Left lobe of liver (tissue), 2 donors: ENCODE measurements at places on chromosomes 13 and 19. TPM values are rescaled to one million over a fixed set of nuclear protein-coding genes. Genes with fewer than 3 reads are reported as not detected.

NLRP7 gene
- total RNA-seq: not detected

DNA sequence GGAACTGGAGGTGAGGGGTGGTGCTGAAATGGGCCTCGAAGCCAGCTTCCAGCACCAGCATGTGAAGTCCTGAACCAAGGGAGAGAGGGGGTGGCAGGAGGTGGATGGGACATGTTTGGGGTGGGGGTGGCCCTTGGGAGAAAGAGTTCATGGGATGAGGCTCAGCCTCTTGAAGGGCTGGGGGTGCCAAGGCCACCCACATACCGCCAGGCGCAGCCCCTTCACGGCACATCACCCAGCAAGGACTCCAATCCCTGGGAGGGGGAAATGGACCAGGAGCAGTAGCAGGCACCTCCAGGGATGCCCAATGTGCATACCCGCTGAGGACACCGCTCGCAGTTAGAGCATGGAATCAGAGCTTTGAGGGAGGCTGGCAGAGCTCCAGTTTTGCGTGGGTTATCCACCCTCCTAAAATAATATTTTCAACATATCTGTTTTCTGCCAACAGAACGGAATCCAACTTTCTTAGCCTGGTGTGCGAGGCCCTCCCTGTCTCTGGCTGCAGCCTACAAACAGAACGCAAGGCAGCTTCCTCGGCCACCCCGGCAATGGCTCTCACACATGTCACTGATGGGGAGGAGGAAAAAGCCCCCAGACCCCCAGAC lies 140.5 kb upstream of the VSTM2B start:
- DNase-seq: no peak

POMP gene
- total RNA-seq: 28.9 TPM

DNA sequence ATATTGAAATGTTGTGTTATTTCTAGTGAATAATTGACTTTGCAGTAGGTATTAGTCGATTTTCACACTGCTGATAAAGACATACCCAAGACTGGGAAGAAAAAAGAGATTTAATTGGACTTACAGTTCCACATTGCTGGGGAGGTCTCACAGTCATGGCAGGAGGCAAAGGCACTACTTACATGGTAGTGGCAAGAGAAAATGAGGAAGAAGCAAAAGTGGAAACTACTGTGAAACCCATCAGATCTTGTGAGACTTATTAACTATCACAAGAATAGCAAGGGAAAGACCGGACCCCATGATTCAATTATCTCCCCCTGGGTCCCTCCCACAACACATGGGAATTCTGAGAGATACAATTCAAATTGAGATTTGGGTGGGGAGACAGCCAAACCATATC lies 9.9 kb upstream of the C5AR2 start:
- DNase-seq: no peak

- DNase-seq: no peak
Observed at GRCh38 chr19:7883105-7883504, 5.2 kb upstream of the LRRC8E start.

PAK4 gene
- 19.4 TPM for total RNA-seq

FGF9 gene
- total RNA-seq: not detected

NECTIN2 gene
- total RNA-seq: 70.4 TPM

SLC7A10 gene
- not detected for total RNA-seq

DNA sequence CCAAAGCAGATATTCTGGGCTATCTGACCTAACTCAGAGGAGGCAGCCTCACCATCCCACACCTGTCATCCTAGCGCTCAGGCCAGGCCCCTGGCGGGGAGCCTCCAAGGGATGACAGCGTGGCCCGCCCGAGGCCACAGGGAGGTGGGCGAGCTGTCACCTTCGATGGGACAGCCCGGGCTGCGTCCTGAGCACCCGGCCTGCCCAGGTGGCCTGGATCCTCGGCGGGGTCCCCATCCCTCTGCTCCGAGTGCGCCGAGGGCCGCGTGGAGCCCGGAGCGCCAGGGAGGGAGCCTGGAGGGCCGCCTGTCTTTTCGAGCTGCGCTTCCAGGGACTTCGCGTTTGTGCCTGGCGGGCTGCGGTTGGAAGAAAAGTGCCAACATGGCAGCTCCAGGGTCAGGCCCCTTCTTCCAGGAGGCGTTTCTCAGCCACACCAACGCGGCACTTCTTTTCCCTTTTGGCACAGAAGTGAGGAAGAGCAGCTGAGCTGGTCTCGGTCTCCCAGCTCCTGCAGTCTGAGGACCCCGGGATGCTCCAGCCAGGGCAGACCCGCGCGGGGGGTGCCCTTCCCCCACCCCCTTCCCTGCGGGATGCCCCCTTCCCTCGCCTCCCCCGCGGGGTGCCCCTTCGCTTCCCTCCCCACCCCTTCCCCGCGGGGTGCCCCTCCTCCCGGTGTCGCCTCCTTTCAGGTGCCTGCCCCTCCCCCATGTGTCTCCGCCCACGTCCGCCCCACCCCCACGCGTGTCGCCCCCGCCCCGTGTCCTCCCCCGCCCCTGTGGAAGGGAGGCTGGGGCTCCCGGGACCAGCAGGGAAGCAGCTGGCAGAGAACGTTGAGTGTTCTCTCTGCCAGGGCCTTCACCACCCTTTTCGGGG lies 42.3 kb downstream of the GJA3 start:
- DNase-seq: peak; percentile 69

- no peak for DNase-seq
Observed at GRCh38 chr19:18377026-18377425, 8.9 kb upstream of the GDF15 start.

DNA sequence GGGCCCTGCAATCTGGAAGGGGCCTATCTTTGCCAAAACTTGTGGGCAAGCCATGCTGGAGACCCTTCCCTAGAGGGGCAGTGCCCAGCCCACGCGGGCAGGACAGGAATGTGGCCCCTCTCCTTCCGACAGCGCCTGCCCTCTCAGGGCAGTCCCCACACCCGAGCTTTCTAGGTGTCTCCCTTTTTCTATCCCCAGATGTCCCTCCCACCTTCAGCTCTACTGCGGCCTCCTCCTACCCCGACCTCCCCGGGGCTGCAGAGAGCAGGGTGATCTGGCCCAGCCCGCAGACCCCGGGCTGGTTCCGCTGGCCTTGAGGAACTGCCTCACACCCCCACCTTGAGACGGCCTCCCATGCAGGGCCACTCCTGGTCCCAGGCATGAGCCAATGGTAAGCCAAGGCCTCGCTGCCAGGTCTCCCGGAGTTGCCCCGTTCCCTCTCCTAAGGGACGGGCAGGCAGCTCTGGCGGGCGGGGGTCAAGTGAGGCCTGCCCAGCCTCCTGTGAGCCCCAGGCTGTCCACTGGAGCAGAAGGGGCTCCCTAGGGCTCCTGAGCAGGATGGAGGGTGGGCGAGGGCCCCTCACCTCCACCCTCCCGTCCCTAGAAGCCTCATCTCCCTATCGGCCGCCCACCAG lies 39.7 kb downstream of the KLF2 start:
- DNase-seq: no peak

GRCh38 chr19:52601025-52601973 lies 31.2 kb downstream of the ZNF701 start:
- peak; percentile 89 for DNase-seq

DNA sequence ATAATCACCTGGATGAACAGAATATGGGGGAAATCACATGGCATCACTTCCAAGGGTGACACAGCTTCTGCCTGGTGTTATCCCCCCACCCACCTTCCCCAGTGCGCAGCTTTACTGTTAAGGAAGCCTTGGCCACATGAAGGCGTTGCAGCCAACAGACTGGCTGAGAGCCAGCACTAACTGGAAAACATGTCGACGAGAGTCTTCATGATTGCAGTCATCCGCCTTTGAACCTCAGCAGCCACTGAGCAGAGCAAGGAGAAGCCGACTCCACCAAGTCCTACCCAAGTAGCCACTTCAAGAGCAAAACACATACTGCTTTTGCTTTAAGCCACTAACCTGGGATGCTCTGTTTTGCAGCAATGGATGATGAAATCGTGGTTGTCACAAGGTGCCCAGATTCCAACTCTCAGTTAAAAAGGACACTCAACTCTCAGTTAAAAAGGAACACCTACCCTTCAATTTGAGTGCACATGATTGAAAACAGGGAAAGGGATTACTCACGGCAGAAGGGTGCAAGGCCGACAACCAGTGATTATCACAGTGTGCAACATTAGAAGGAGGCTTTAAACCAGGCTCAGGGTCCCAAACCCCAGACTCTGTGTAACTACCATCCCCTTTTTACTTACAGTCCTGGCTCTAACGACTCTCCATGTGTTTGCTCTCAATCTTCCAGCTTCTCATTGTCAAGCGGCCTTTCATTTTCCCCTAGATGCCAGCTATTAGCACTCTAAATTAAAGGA lies 149.1 kb downstream of the KLF12 start:
- no peak for DNase-seq

KIR3DL2 gene
- total RNA-seq: not detected

- no peak for DNase-seq
Observed at GRCh38 chr13:102227741-102228140, 174.1 kb downstream of the FGF14 start.

ATP1A3 gene
- 0.10 TPM for total RNA-seq

- DNase-seq: no peak
Observed at GRCh38 chr19:58518256-58519086, 1.1 kb downstream of the ZBTB45 start.

DNA sequence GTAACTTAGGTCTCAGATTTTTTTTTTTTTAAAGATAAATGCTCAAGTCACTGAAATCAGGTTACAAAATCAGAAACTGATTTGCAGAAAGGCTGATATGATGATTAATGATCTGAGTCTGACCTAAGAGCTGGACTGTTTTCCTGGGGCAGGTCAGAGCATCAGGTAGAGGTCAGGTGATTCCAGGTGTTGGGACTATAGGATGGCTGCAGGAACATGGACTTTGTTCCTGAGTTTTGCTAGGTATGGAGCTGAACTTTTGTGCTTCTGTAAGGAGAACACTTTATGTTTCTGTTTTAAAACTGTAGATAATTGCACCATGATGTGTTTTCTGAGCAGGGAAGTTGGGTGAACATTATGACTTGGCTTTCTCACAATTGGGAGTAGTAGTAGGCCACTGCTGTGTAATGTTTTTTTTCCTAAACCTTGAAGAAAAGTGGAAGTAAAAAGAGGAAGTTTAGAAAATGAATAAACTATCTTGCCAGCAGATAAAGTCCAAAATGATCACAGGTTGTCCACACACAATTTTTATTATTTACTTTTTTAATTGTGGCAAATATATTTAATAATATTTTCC lies 297.2 kb downstream of the DCT start:
- no peak for DNase-seq

DNA sequence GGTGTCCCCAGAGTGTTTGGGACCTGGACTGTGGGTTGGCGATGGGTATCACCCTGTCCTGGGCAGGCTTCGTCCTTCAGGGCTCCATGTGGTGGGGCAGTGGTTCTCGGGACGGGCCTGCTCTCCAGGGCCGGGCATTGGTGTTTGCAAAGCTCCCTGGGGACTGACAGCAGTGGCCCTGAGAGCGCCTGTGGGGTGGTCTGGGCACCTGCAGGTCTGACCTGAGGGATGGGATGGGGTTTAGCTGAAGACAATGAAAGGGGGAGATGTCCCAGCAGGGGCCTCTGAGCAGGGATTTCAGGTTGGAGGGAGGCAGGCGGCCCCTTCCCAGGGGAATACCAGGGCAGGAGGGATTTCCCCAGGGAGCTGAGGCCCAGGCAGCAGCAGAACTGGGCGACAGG lies 68.3 kb upstream of the MCF2L start:
- no peak for DNase-seq

DNA sequence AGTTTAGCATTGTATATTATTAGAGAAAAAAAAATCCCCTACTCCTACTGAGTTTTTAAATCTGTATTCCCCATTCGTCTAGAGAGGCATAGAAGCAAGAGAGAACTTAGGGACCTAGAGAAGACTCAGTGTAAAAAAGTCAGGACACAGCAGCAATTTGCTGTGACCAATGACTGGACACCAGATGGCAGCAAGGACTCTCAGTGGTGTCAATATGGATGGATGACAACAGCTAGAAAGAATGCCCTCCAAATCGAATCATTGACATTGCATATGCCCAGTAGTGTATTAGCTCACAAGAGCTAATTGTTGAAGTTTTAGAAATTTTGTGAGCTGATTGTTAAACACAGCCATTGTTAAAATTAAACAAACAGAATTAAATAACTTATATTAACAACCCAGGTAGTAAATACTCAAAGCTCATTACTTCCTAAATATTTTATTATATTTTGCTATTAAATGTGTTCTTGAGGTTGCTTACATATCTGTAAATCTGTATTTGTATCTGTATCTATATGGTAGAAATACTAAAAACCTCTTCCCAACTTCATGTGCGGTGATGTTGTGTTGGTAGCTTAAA lies 43.9 kb downstream of the SIAH3 start:
- DNase-seq: no peak

DNA sequence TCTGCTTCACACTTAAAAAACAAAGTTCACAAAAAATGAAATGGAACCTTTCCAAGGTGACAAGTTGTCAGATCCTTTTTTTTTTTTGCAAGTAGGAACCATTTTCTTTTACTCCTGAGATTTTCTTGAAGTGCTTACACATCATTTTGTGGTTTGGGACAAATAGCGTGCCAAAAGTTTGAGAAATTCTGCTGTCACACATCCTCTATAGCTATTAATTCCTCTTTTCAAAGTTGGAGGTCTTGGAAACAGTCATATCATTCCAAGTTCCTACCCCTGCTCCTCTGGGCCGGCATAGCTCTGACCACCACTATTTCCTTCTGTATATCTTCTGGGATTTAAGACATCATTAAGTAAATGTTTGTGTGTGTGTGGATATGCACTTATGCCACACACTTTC lies 421.6 kb upstream of the SLC10A2 start:
- no peak for DNase-seq

DNA sequence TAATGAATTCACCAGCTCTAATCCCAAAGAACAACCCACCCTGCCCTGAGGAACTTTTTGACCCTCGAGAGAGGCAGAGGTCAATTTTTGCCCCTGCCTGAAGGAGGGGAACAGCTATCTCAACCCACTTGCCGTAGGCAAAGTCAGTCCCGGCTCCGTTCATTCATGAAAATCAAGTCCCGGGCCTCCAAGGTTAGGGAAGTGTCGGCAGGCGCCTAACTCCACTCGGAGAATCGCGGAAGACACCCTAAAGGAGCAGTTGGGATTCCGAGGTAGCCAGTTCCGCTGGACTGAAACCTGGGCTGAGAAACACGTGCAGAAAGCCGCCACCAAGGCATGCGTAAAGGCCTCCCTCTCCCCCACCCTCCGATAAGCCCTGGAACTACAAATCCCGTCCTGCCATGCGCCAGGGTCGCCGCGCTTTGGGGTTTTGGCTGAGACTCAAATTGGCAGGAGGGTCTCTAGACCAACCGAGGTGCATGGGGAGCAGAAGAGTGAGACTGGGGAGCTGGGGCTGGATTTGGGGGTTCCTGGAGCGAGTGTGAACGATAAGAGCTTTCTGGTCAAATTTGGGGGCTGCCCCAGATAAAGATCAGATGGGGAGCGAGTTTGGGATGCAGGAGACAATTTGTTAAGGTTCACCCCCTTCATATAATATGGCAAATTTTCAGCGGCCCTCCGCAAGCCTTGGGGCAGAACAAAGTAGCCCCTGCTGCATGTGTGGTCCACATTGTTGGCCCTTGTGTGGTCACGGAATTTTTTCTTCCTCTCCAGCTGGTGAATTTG lies at the start of gene TNPO2:
TSS of gene TNPO2 (minus strand) at position 292 of the 786 bp plus-strand sequence. CDS start 2,955 bp downstream, outside the sequence.
- peak; percentile 59 for DNase-seq

- DNase-seq: no peak
Observed at GRCh38 chr13:57286511-57287098, 119.6 kb downstream of the PRR20E start.

DNA sequence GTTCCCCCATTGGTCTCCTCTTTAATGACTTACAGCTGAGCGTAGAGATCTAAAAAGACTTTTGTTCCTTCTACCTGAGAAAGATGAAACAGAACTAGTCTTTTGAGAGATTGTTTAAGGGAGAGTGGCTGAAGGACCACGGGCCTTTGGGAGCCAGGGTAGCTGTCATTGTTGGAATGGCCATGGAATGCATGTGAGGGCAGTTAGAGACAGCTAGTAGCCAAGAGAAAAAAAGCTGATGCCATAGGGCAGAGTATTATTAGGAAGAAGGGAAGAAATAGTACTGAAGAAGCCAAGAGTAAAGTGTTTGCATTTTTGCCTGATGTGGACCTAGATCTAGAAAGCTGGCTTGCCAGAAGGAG lies 5.6 kb downstream of the ZNF507 start:
- no peak for DNase-seq
